ENCODE measurements at places on chromosomes 6 and 20.

DNA sequence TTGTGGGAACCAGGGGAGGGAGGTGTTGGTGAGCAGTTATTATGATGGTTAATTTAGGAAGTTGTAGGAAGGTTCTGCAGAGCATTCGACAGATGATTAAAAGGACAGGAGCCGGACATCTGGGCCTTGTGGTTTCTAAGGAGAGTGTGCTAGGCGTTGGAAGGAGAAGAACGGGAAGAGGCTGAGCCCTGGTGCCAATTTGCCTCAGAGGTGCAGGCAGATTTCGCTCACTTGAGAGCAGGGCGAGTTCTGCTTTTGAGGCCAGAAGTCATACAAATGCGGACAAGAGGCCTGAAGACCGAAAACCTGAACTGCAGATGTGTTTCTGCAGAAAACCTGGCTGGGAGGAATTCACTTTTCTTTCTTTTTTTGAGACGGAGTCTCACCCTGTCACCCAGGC is 30.5 kb upstream of the RPS6KA2 start:
- no peak for DNase-seq

DNA sequence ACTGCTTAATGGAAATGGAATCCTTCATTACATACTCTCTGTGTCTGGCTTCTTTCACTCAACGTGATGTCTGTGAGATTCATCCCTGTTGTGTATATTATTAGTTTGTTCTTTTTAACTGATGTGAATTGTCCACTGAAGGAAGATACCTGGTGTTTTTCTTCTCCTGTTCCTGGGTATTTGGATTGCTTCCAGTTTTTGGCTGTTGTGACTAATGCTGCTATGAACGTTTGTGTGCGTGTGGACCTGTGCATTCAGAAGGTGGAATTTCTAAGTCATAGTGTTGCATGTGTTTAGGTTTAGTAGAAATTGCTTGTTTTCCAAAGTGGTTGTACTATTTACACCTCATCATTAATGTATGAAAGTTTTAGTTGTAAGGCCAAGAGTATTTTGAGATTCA is 3.8 kb downstream of the TULP4 start:
- peak; percentile 38 for DNase-seq

- no peak for DNase-seq
Measured at GRCh38 chr20:16014436-16014835, 558.8 kb downstream of the KIF16B start.

DNA sequence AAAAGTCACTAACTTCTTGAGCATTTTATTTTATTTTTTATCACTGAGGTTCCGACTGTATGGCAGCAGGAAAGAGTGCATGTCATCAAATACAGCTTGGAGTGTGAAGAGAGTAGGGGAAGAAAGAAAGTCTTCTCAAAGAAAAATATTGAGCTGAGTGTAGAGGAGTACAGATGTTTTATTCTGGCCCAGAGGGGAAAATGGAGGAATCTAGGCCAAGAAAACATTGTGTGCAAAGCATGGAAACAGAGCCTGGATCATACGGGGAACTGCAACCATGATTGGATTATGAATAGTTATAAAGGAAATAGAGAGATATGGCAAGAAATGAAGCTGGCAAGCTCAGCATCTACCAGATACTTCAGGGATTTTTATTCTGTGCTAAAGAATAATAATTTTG is 104.2 kb upstream of the SCGN start:
- DNase-seq, result no peak

- DNase-seq, result no peak
Measured at GRCh38 chr20:22723659-22724058, 139.3 kb upstream of the FOXA2 start.

DNA sequence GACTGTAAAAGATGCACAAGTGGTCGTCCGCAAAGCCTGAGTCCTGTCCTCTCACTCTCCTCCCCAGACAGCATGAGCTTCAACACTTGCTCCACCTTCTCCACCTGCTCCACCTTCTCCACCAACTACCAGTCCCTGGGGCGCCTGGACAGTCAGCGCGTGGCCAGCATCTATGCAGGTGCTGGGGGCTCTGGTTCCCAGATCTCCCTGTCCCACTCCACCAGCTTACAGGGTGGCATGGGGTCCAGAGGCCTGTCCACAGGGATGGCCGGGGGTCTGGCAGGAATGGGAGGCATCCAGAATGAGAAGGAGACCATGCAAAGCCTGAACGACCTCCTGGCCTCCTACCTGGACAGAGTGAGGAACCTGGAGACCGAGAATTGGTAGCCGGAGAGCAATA is 162.2 kb upstream of the NT5E start:
- no peak for DNase-seq

DNA sequence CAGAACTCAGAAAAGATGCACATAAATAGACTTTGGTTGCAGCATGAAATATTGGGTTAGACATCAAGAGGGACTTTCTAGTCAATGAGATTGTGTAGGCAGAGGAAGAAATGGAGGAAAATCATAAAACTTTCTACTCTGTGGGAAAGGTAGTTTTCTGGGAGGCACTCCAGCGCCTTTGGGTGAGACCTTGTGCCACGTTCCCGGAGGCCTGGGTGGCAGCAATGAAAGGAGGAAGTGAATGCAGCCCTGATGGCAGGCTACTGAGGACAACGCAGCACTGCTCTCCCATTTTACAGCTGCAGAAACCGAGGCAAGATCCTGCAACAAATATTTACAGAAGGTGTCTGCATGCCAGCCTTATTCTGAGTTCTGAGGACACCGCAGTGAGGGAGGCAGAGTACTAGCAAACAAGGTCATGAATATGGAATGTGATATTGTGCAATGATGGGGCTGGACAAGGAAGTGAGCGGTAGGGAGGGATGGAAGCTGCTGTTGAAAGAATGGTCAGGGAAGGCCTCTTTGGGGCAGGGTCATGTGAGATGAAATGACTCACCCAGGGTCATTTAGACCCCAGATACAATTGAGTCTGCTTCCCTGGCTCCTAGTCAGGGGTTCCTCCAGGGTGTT is 159.1 kb downstream of the TFAP2C start:
- peak; percentile 100 for DNase-seq

DNA sequence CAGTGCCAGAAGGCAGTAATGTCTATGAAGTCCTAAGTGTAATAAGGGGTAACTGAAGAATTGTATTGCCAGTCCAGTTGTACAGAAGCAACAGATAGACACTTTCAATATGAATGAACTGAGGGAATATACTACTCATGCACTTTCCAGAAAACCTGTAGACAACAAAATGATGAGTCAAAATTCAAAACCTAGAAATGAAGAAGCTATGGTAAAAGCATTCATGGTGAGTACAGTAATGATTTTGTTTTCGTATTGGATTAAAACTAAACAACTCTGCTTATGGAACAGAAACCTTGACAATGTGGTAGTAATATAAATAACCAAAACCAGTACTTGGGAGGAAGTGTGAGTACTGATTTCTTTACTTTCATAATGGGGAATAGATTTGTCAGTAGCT is 35.0 kb downstream of the ARMC2 start:
- no peak for DNase-seq

- peak; percentile 34 for DNase-seq
Measured at GRCh38 chr20:58294497-58295455, 14.7 kb upstream of the RAB22A start.

DNA sequence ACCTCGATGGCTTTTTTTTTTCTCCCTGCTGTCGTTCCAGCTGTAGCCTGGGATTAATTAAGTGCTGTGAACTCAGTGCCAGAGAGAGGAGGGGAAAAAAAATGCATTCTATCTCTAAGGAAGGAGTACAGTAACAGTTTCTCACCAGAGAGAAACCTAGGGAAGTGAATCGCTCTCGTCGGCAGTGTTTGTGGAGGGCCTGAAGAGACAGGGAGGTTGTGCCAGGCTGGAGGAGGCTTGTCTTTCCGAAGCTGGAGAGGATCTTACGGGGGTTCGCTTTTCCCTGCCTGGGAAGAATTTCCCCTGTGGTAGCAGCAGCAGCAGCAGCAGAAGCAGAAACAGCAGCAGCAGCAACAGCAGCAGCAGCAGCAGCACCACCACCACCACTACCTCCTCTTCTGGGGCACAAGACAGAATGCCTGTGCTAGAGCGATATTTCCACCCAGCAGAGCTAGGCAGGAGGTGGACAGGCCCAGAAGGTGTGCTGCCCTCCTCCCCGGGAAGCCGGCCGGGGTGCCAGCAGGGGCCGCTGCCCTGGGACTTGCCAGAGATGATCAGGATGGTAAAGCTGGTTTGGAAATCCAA is 186.5 kb downstream of the PDE7B start:
- DNase-seq, result peak; percentile 14

All from ELR (cell line).